Central memory CD8-positive, alpha-beta T cell (primary cell): ENCODE measurements at places on chromosomes 3 and 15.

DNA sequence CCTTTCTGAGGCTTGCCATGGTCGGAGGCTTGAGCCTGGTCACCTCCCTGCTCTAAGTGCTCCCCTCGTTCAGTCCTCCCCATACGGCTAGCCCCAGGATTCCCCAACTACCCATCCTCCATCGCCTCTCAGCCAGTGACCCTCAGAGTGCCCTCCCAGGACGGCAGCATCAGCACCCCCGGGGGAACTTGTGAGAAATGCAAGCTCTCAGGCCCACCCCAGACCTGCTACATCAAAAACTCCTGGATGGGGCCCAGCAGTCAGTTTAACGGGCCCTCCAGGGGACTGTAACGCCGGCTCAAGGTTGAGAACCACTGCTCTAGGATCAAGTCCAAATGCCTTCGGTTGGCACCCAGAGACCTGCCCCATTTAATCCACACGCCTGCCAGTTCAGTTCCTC is 6.9 kb downstream of the ADAMTS17 start:
- DNase-seq: no peak

- no peak for DNase-seq
Measured at GRCh38 chr3:13584427-13584891, 35.5 kb downstream of the FBLN2 start.

DNA sequence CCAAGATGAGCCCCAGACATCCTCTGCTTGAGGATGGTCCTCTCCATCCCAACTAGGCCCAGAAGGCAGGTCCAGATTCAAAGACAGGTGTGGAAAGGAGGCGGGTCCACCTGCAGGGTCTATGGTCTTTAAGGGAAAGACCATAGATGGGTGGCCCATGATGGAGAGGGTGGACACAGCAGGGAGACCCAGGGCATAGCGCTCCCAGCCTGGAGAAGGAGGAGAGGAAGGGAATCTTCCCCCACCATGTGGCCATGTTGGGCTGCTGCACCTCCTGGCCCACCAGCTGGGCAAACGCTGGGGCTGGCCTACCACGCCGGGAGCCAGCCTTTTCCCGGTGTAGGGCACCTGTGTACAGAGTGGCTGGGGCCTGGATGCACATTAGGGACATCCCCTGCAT is 265.2 kb upstream of the TLE3 start:
- no peak for DNase-seq

DNA sequence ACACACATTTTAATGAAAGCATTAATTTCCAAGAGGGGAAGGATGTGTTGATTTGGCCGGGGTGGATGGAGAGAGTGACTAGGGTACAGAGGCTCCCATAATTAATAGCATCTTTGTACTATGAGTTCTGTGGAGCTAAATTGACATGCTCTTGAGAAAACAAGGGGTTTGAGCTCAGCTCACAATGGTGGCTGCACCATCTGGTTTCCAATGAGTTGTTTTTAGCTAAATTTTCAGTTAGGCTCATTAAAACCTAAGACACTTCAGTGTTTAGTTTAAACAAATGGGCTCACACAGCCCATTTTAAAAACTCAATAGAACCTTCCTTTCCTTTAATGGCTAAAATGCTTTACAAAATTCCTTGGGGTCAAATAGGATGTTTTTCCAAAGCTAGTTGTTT is 199.7 kb downstream of the TNIK start:
- DNase-seq: no peak

GRCh38 chr3:10437995-10438901 is 67.1 kb downstream of the ATP2B2 start:
- DNase-seq: no peak

GRCh38 chr15:89502867-89503595 is 6.6 kb upstream of the RHCG start:
- DNase-seq: no peak

DNA sequence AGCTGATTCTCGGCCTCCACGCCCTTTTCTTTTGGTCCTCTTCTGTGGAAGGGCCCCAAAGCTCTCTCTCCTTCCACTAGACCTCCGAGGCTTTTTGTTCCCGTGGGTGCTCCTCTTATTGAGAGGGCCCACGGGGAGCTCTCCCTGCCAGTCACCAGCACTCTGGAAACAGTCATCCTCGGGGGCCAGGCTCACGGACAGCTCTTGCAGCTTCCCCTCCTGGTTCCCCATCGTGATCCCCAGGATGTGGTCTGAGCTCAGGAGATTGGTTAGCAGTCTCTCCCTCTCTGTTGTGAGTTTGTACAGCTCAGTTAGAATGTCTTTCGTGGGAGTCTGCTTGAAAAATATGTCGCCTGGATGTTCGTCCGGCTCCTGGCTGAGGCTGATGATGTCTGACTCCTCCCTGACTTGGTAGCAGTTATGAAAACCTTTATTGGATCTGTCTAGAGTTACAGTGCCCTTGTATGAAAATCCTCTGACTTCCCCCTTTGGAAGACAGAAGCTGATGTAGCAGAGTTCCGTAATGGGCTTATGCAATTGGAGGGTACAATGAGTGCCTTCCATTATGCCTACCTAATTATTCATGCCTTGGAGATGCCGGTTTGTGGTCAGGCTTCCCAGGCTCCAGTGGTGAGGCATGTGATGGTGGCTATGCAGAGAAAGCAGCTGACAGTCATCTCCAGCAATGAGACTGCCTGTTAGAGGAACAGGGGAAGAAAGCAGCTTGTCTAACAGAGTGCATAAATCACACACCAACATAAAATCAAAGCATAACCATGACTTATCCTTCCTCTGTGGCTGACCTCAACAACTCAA is 40.0 kb downstream of the FMN1 start:
- DNase-seq: no peak

DNA sequence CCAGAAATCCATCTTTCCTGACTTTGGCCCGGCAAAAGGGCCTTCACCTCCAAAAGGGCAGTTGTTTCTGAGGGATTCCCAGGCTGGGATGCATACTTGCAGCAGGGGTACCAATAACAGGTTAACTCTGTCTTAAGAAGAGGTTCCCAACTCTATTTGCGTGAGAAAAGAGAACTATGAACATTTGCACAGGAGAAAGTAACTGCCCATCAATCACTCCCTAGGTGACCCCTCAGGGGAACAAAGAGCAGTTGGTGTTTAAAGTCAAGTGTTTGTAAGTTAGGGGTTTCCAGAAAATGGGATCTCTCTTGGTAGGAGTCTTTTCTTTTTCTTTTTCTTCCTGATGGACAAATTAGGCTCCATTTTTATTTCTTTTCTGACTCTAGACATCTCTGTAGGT is 97.3 kb downstream of the EPHB1 start:
- DNase-seq: no peak

- DNase-seq: no peak
Measured at GRCh38 chr3:58010562-58010961, 2.3 kb downstream of the FLNB start.

- no peak for DNase-seq
Measured at GRCh38 chr3:194169595-194169994, 33.6 kb downstream of the HES1 start.

DNA sequence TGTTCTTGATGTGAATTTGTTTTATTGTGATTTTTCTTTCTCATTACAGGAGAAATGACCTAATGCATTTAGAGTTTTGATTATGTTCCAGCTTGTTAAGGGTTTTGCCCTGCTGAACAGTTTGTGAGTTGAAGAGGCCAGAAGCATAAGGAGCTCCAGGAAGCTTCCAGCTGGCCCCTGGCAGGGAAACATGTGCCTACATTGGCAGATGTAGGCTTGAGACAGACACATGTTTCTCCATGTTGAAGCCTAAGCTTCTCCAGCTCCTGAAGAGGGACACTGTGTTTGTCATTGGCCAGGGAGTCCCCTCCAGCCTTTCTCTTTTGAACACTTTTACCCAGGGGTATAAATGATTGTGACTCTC is 88.4 kb downstream of the ASB7 start:
- DNase-seq: no peak

DNA sequence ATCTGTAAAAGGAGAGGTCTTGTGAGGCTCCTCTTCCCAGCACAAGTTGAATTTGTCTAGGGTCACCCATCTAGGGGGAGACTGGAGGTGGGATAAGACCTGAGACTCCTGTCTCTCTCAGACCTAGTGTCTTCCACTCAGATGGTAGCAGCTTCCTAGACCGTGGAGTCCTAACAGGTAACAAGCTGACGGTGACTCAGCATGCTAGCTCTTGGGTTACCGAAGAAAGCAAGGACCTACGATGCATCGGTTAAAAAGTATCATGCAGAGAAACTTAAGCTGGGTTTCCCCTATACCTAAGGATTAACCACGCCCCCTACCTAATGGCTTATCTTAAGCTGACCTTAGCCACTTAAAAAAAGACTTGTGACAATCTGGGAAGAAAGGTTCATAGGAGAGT is 7.6 kb downstream of the LRRN1 start:
- no peak for DNase-seq

DNA sequence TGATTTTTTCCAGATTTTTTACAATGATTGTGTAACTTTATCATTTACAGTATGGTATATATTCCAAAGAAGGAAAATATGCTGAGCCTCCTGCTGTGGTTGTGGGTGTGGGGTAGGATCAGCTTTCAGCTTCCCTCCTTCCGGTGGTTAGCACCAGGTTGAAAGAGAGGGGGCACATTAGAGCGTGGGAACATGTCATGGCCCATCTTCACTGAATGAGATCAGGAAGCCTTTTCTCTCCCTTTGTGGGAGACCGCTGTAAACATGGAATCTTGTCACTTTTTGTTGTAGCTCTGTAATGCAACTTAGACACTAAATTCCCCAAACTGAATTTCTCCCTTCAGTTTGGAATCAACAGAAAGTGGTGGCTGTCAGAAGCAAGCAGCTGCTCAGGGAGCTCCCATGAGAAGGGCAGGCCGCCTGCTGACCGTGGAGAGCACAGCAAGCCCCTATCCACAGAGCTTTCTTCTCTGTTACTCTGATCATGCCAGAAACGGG is 86.7 kb upstream of the LIMD1 start:
- no peak for DNase-seq

DNA sequence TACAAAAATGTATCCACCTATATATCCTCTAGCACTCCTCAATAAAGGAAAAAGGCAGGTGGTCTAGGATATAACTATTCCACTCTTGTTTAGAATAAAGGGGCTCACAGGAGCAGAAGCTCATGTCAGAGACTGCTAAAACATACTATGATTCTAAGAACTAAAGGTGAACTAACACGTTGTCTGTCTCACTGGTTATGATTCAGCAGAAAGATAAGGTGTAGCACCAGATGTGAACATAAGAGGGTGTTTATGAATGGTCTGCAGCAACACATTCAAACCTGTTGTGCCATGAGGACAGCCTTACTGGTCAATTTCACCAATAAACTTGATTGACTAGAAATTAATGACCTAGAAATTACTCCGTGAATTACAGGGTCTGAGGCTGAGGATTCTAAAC is 4.6 kb downstream of the PEX11A start:
- no peak for DNase-seq

- DNase-seq: no peak
Measured at GRCh38 chr15:64739577-64740143, 35.7 kb downstream of the RBPMS2 start.

DNA sequence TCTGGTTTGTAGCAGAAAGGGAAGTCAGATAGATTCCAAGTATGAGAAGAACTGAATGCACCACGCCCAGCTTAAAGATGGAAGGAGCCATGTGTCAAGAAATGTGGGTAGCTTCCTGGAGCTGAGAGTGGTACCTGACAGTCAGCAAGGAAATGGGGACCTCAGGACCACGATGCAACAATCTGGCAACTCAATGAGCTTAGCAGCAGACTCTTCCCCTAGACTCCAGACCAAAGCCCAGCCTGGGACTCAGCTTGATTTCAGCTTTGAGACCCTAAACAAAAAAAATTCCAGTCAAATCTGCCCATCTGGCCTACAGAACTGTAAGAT is 24.4 kb downstream of the MIX23 start:
- DNase-seq: no peak

DNA sequence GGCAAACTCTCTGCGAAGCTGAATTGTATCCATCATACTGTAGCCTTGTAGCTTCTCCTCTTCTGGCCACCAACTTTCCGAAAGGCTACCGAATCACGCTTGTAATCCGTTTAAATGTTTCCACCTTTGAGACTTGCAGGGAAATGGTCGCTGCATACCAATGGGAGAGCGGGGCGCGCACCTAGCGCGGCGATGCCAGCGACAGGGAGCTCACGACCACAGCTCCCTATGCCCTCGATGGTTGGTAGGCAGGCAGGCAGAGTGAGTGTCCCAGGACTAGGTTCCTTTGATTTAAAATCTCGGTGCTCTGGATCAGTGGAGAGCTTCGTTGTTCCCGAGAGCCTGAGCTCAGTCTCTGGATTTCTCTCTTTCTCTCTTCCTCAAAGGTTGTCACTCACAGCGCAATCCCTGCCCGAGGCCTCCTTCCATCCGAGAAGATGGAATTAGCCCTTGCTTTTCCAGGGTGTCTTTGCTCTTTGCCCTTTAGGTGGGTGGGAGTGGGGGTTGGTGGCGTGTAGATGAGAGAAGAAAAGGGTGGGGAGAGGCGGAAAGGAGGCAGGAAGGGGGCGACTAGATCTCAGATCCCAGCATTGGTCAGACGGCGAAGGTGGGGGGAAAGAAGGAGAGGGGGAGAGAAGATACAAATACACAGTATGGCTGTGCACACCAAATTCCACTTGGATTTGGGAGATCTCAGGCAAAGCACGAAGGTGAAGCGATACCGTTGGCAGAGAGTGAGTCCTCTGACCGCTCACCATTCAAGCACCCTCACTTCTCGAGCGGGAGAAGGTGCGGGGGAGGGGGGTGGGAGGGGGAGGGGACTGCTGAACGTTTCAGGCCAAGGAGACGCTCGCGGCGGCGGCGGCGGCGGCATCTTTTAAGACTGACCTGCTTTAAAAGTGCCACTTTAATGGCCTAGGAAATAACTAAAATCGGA is at the start of gene SLITRK3:
TSS of gene SLITRK3 (minus strand) at position 745 of the 937 bp plus-strand sequence. CDS start 5,554 bp downstream, outside the sequence.
- no peak for DNase-seq

- DNase-seq: no peak
Measured at GRCh38 chr3:71881732-71882131, 96.8 kb upstream of the PROK2 start.

GRCh38 chr3:106049821-106050220 is 181.0 kb upstream of the CBLB start:
- DNase-seq: no peak

DNA sequence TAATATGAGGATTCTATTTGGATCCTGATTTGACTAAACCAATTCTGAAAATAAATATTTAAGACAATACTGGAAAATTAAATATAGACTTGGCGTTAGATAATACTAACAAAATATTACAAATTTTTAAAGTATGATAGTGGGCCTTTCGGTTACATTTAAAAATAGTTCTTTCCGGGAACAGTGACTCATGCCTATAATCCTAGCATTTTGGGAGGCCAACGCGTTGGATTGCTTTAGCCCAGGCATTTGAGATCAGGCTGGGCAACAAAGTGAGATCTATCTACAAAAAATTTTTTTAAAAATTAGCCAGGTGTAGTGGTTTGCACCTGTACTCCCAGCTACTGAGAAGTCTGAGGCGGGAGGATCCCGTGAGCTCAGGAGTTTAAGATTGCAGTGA is 30.3 kb upstream of the GADL1 start:
- no peak for DNase-seq

DNA sequence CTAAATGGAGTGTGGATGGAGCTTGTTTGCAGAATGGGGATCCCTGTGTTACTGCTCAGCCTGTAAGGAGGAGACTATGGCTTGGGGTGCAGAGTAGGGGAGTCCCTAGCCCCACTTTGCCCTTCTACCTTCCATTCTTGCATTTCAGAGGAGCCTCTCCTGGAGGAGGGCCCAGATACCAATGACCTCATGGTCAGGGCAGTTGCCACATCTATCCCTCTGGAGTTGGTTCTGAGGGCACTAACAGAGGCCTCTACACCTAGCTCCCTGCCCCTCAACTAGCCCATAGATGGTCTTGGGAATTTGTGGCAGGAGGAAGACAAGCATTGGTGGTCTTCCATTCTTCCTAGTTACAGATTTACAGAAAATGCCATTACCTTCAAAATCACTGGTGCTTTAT is 6.1 kb downstream of the SKOR1 start:
- DNase-seq: no peak

GRCh38 chr3:152388631-152389030 is 119.9 kb downstream of the MBNL1 start:
- DNase-seq: no peak
